Suppressor macrophage (primary cell): ENCODE measurements at places on chromosomes 16 and 17.

GRCh38 chr17:81412490-81413093 is 17.3 kb downstream of the BAHCC1 start:
- DNase-seq = no peak

GRCh38 chr16:72444696-72445095 is 272.7 kb upstream of the PMFBP1 start:
- DNase-seq = no peak

DNA sequence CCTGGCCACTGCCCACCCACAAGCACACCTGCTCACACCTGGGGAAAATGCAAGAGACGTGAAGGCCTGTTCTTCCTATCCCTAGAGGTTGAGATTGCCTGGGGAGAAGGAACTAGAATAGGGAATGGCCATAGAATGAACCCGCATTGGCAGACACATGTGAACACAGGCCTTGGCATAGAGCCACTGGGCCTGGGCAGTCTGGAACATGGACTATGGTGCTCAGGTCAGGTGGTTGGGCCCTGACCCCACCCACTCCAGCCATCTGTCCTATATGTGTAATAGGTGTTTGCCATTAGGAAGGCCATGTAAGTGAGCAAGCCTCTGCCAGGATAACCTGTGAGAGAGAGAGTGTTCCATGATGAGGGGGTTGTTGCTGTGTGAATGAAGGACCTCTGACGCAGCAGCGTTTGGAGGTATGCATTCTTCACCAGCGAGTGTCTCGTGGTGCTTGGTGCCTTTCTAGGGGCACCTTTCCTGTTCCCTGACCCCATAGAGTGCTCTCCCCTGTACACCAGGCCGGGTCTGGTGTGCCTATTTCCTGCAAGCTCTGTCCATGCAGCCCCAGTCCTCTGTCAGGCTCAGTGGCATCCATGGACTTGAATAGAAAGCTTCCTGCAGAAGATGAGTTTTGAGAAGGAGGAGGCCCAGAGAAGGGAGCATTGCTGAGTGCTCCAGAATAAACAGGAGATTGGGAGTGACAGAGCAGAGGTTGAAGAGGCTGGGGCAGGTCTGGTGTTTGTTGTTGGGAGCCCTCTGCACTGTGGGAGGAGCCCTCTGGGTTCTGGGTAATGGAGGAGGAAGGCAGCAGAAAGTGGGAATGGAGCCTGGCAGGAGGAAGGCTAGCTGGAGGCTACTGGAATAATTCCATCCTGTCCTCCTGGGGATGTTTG is 15.6 kb downstream of the CTRL start:
- DNase-seq = no peak

GRCh38 chr17:37513711-37514110 is 24.0 kb downstream of the DUSP14 start:
- DNase-seq = no peak

DNA sequence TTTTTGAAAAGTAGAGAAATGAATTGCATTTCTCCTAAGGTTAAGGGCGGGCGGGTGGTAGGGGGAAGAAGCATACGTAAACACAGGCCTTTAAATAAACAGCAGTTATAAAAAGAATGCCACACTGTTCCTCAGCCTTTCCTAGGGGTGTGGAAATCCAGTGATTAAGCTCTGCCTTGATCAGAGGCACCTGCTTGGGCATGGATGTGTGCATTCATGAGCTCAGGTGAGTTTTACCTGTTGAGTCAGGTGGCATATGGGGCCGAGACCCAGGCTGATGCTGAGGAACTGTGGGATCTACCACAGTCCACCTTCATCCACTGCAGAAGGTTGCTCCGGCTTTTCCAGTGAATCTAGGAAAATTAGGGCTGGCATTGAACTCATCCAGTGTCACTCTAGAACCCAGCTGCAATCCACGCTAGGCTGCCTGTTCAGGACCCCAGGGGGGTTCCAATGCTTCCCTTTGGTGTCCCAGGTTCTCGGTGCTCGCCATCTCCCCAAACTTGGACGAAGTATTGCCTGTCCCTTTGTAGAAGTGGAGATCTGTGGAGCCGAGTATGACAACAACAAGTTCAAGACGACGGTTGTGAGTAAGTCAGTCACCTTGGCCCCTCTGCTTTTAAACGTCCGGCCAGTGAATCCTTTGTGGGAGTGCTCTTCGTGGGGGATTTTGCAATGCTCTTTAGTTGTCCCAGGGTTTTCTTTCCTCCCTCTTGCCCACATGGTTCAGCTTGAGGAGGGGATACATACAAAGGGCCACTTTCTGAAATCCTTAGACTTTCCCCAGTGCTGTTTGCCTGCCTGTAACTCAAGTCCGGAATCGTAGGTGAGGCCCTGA is 72.7 kb downstream of the SDR42E1 start:
- no peak for DNase-seq

DNA sequence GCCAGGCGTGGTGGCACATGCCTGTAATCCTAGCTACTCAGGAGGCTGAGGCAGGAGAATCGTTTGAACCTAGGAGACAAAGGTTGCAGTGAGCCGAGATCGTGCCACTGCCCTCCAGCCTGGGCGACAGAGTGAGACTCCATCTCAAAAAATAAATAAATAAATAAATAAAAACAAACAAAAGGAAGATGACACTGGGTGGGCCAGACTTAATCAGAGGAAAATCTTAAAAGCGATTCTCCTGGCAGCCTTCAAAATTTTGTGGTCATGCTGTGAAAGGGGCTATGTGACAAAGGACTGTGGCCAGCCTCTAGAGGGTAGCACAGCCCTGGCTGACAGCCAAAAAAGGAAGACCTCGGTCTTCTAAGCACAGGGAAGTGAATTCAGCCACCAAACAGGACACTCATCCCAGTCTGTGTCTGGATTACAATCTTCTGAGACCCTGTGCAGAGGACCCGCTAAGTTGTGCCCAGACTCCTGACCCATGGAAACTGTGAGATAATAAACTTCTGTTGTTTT is 391.1 kb downstream of the CNTNAP4 start:
- peak; percentile 3 for DNase-seq

DNA sequence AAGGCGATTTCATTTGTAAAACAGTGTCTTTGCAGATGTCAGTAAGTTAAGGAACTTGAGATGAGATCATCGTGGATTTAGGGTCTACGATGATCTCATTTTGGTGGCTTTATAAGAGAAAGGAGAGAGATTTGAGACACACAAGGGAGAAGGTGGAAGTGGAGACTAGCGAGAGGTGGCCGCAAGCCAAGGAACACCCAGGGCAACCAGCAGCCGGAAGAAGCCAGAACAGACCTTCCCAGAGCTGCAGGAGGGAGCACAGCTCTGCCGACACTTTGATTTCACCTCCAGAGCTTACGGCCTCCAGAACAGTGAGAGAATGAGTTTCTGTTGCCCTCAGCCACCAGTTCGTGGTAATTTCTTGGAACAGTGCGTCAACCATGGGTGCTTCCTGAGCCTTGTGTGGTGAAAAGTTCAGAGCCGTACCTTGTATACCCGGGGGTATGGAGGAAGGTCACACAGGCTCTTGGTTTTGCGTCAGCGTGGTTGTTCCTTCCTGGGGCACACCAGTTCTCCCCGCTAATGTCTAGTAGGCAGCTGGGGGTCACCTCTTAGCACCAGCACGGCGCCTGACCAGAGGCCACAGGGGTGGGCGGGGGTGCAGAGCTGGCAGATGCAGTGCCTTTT is 12.9 kb upstream of the SEC14L1 start:
- DNase-seq = peak; percentile 87

GRCh38 chr17:40883626-40884334 is 1.3 kb downstream of the KRT20 start:
- no peak for DNase-seq

DNA sequence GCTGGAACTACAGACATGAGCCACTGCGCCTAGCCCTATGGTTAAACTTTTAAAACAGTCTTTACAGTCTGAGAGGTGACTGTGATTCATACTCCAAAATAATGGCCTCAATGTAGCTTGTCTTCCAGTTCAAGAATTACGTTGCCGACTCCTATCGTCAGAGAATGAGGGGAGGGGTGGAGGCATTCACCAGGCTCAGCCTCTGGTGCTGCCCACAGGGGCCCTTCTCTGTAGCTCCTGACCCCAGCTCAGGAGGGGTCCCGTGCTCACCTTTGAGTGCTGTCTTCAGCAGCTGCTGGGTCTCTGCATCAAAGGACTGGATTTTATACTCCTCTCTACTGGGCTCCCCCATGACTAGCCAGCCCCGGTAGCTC is 1.2 kb downstream of the MIF4GD start:
- DNase-seq = peak; percentile 35

DNA sequence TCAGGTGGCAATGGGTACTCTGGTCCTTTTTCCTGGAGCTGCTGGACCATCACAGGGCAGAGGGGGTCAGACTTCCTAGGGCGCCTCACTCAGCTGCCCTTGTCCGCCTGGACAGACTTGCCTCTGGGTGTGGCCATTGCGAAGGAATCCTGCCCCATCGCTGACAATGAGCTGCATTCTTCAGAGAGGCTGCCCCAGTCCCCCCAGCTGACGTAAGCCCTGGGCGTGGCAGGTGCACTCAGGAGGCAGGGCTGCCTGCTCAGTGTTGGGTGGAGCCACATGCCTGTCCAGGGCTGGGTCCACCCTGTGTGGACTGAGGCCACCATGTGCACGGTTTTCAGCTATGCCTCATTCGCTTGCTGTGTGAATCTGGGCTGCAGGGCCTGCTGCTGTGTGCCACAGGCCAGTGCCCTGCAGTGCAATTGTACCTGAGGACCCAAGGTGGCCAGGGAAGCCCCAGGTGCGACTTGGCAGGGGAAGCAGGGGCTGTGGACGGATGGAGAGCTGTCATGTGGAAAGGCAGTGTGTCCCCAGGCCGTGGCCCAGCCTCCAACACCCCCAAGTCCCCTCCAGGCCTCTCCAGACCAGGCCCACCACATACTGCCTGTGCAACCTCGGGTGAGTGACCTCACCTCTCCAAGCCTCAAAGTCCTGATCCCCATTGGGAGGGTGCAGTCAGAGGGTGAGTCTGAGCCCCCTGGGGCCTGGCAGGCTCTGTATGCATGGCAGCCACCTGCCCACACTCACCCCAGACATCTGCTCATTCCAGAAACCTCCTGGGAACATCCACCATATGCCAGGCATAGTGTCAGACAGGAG is 14.0 kb upstream of the MPRIP start:
- no peak for DNase-seq

GRCh38 chr16:54444851-54445458 is 158.4 kb upstream of the IRX3 start:
- no peak for DNase-seq

- no peak for DNase-seq
Observed at GRCh38 chr16:84832488-84833143, 12.8 kb downstream of the CRISPLD2 start.

- DNase-seq = no peak
Observed at GRCh38 chr16:81590714-81591544, 146.3 kb downstream of the CMIP start.

- DNase-seq = no peak
Observed at GRCh38 chr17:57776366-57776765, 31.3 kb upstream of the CCDC182 start.

GRCh38 chr17:32484628-32485027 is 2.2 kb upstream of the CDK5R1 start:
- no peak for DNase-seq

DNA sequence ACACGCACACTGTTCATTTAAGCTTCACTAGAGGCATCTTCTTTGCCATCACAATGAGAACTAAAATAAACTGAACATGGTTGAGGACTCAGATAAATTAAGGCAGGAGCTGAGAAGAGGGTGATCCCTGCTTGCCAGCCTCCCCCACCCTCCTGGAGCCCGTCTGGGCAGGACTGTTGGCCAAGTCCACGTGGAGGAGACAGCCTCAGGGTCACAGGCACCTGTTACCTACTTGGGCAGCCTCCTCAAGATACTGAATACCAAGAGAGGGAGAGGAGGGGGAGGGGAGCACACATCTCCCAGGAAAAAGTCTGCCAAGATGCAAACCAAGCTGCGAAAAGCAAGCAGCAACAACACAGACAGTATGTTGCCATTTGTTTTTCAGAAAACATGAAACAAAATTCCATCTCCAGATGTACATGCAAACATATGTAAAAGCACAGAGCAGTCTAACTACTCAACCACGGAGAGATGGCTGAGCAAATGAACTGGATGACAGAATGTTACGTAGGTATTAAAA is 67.4 kb downstream of the SLC39A11 start:
- no peak for DNase-seq

DNA sequence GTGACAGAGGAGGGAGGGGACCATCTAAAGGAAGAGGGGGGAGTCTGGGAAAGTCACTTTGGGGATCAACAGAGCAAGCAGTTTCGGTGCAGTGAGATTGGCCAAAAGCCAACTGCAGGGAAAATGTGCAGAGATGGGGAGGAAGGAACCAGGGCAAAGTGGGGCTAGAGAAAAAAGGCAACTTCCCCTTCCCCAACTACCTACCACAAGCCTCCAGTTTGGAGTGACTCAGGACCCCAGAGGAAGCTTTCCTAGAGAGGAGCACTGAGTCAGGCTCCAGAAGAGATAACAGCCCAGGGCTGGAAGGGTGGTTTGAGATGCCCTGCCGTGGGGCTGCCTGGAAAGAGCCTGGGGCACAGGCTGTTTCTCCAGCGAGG is 6.9 kb upstream of the CD300LD start:
- peak; percentile 52 for DNase-seq

DNA sequence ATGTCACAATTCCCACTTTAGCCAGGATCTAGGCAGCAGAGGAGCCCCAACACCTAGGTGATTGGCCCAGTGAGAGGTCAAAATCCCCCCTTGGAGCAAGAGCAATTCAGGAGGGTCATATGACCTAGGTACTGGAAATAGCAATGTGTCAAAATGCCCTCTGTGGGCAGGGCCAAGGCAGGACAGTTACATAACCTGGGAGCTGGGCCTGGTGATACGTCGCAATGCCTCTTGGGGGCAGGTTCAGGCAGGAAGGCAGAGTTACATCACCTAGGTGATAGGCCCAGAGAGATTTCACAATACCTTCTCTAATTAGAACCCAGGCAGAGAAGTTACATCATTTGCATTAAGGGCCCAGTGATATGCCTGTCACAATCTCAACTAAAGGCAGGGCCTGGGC is 1906.3 kb downstream of the TP53TG3F start:
- DNase-seq = no peak

DNA sequence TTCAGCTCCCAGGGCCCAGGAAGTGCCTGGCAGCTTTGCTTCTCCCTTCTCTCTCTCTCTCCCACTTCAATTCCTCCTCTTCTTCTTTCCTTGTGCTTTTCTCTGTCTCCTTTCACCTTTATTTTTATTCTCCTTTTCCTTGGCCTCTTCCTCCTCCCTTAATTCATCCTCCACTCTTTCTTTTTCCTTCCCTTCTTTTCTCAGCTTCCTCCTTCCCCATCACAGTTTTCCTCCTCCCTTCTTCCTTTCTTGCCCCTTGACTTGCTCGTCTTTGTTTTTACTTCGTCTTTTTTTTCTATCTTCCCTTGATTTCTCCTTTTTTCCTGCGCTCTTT is 99.4 kb upstream of the LHX1 start:
- no peak for DNase-seq

- DNase-seq = peak; percentile 43
Observed at GRCh38 chr17:44204441-44204882, 4.8 kb upstream of the ATXN7L3 start.

DNA sequence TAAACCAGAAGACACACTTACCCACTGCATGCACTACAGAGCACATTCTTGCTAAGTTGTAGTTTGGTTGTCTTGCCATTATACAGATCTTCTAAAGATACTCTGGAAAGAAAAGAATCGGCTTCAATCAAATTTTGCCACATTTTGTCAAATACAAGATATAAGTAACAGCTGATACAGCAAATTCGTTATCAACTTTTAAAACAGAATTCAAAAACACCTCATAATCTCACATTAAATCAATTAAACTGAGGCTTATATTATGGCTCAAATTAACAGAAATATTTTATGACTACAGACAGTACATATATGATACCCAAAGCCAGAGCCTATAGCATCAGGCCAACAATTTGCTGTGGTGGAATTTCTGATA is 5.4 kb downstream of the DNAJA2 start:
- no peak for DNase-seq
